ENCODE measurements at places on chromosomes 12 and 14.
A peak's percentile ranks its signal among the peaks of the same experiment; 100 is the strongest.

DNA sequence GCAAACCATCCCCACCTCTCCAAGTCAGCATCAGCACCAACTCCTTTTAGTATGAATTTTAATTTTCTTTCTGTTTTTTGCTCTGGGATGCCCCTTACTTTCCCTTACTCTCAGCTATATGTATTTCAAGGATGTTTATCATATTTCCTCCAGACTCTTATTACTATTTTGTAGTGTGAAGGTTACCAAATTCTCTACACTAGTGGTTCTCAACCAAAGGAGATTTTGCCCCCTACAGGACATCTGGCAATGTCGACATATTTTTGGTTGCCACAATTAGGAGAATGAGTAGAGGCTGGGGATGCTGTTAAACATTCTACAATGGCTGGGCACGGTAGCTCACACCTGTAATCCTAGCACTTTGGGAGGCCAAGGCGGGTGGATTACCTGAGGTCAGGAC lies 29.1 kb upstream of the SOS2 start:
- DNase-seq, result no peak

DNA sequence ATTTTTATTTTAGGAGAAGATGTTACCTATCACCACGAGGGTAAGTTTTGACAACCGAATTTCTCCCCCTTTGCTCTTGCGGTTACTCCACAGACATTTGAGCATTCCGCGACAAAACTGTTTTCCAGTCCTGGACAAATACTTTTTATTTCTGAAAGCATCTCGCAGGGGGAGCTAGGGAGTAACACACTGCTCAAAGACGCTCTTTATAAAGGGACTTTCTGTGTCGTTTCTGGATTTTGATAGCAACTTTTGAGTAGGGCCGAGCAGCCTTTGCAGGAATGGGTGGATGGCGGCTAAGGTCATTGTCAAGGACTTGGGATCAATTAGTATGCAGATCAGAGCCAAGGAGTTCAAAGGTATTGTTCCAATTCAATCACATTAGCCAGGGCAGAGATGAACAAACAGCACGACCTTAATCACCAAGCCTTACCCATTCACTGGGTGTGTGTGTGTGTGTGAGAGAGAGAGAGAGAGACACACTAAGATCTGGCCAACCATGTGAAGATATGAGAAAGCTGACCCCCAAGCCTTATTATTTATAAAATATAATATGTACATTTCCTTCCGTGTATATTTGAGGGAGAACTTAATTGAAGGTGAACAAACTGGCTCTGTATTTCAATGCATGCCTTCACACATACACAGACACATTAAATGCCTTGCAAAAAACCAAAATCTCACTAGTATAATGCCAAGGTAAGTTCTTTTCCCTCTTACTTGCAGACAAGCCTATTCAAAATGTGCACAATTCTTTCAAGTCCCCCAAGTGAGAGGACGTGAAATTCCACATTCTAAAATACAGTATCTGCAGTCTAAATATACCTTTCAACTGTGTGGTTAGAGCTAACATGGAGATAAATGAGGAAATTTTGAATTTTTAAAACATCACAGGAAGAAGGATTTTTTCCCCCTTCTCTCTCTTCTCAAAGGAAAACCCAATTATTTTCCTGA lies 613.8 kb downstream of the VRK1 start:
- DNase-seq, result no peak

DNA sequence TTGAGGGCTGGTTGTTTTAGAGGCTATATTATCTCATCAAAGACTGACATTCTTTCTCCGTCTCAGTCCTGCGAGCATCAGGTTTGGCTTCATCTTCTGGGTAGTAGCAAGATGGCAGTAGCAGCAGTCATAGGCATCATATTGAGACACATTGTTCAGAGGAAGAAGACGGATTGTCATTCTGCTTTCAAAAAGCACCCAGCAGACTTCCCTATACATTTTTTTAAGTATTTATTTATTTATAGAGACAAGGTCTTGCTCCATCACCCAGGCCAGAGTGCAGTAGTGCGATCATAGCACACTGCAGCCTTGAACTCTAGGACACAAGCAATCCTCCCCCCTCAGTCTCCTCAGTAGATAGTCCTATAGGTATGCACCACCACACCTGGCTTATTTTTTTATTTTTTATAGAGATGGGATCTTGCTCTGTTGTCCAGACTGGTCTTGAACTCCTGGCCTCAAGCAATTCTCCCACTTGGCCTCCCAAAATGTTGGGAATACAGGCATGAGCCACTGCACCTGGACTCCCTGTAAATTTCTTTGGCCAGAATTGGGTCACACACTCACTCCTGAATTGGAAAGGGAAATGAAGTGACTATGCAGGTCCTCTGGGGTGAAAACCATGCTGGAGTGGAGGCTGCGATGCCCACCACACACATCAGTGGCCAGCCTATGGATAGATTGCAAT lies 125.4 kb downstream of the SLC38A6 start:
- DNase-seq, result no peak

DNA sequence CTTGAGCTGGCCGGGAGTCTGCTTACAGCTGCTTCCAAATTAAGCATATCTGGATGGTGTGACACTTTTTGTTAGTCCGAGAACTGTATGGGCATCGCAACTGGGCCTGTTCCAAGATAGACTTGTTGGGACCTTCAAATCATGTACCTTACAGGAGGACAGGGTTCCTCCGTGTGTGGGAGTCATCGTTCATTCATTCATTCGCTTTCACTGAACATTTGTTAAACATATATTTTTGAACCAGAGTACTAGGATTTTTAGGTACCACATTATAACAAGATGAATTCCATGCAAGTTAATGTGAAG lies 387 bp upstream of the IPO8 start:
- no peak for DNase-seq

- no peak for DNase-seq
These were observed 41.3 kb upstream of the DUSP6 start for GRCh38 chr12:89393551-89394121.

DNA sequence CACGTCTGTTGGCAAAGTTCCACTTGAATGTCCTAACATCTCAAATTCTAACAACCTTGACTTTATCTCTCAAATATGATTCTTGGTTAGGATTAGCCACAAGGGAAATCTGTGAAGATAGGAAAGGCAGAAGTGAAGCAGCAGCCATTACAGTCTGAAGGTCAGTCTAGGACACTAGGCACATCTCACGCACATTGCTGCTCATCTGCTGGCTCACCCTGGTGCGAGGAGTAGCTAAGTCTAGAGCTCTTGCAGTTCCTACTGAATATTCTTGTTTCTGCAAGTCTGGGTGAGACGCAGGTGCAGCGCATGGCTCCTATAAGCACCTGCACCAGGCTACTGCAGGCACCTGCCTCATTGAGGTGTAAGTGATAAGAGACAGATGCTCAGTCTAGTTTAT lies 6.4 kb upstream of the SLC25A3 start:
- DNase-seq, result no peak

DNA sequence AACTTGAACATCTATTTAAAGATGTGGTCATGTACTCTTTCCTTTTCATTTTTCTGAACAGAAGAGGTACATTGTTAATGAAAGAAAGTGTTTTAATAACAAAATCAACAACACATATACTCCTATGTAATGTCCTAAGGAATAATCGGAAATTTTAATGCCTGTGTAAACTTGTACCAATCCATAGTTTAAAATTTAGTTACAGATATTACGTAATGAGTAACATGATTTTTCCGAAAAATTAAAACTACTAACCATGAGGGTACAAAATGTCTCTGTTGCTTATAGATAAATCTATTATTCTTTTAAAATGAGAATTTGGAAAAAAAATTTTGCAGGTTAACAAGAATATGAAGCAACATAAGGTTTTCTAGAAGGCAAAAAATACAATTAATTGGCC lies 220.1 kb downstream of the BCAT1 start:
- DNase-seq, result no peak

DNA sequence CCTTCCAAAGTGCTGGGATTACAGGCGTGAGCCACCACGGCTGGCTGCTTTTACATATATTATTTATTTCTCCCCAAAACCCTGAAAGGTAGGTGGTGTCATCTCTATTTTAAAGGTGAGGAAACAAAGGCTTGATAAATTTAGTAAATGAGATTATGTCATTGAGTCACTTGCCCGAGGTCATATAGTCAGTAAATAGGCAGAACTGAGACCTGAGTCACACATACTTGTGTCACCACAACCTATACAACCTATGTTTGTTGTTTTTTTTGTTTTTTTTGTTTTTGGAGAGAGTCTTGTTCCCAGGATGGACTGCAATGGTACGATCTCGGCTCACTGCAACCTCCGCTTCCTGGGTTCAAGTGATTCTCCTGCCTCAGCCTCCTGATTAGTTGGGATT lies 12.8 kb downstream of the TSFM start:
- DNase-seq, result no peak

DNA sequence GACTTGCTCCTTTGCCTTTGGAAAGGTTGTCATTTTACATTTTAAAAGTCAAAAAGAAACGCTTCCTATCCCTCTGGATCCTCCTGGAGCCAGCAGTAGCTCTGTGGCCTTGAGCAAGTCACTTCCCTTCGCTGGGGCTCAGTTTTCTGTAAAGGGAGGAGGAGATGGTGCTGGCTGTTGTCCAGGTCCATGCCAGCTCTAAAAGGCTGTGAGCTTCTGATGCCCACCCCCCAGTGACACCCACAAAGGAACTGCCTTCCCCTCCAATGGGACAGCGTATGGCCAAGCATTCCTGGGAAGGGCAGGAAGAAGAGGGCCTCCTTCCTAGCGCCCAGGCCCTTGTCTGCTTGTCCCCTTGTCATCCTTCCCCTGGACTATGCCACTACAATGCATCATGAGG lies 81.5 kb downstream of the NTF3 start:
- DNase-seq, result no peak

- no peak for DNase-seq
These were observed 239.8 kb downstream of the KTN1 start for GRCh38 chr14:55819610-55820304.

DNA sequence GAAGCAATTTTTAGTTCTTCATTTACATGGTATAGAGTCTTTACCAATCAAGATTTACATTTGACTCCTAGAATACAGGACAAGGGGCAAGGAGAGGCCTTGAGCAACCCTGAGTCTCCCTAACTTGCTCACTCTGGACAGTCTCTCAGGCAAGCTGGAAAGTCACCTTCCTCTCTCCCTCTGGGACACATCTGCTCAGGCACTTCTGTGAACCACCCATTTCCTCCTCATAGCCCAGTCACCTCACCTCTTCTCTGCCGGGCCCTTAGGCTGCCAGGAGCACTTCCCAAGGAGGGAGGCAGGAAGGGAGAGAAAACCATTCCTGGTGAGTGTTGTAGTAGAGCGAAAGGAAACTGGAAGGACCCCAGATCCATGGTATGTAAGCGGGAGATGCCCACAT lies 202.8 kb downstream of the TTC7B start:
- no peak for DNase-seq

- DNase-seq, result no peak
These were observed 307.2 kb upstream of the SOX5 start for GRCh38 chr12:24256684-24257083.

- no peak for DNase-seq
These were observed 134.8 kb upstream of the FUT8 start for GRCh38 chr14:65277580-65278270.

GRCh38 chr12:20757-21156 lies 45.8 kb upstream of the IQSEC3 start:
- no peak for DNase-seq

- no peak for DNase-seq
These were observed 6.9 kb upstream of the LYZ start for GRCh38 chr12:69341328-69341727.

DNA sequence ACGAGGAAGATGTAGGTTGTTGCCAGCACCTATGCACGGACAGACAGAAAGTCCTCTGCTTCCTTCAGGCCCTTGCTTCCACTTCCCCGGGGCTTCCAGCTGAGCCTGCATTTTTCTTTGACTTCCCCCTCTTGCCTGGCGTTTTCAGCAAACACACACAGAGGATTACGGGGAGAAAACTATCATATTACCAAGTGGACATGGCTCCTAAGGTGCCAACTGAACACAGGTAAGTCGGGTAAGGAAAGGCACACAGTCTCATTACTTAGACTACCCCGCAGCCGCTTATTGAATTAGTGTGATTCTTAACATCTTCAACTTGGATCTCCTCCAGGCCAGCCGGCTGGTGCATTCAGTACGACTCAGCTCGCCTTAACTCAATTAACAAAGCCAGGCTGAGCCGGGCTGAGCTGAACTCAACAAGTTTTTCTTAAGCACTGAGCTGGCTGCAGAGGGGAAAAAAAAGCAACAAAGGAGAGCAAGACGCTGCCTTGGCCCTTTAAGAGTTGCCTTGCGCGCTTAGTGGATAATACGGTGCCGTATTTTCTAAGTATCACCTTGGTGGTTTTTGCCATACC lies 19.2 kb upstream of the MAP1LC3B2 start:
- no peak for DNase-seq

- no peak for DNase-seq
These were observed 62.4 kb downstream of the NTF3 start for GRCh38 chr12:5494343-5494742.

- peak; percentile 15 for DNase-seq
These were observed 44.5 kb downstream of the SLC38A6 start for GRCh38 chr14:61025251-61026223.

DNA sequence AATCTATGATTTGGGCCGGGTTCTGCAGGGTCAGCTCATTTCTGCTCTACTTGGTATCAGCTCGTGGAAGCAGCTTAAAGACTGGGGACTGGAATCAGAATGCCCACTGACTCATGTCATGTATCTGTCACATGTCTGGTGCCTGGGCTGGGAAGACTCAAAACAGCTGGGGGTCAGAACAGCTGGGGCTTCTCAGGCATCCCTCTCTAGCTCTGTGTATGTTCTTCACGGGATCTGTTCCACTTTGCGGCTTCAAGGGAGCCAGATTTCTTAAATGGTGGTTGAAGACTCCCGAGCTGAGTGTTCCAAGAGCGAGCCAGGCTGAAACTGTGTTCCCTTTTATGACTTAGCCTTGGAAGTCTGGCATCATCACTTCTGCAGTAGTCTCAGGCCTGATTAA lies 11.9 kb downstream of the AEBP2 start:
- no peak for DNase-seq

DNA sequence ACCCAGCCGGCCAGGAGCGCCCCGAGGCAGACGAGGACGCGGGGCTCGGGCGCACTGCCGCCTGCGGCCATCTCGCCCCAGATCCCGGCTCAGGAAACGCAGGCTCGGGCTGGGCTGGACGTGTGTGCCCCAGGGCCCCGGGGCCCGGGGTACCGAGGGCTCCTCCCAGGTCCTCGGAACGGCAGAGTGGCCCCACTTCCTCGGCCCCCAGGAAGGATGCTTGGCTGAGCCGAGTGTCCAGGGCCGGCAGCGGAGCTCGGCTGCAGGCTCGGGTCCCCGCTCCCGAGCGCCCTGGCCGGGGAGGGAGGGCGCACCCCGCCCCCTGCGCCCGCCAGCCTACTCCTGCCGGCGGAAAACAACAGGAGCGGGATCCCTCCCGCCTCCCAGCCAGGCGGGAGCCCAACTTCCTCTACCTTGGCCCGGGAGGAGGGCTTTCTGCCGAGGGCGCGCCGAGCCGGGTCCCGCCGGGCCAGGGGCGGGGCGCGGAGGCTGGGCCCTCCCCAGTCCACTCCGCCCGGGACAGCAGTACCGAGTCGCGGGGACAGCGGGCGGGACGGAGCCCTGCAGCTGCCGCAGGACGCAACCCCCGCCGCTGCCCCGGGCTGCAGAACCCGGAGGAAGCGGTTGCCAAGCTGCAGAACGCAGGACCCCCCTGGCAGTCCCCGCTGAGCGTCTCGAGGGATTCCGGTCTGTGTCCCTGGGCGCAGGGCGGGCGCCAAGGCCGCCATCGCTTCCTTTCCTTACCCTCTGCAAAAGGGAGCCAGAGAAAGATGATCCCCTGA lies at the start of gene VSIG10:
Gene VSIG10 (minus strand): TSS at position 411 of the 782 bp plus-strand sequence. CDS start 340 bp downstream, at position 71.
- no peak for DNase-seq

Data from activated CD4-positive, CD25-positive, alpha-beta regulatory T cell (primary cell).